ENCODE measurements at places on chromosomes 6 and 20.

- DNase-seq = no peak
Measured at GRCh38 chr6:130991422-130992137, 71.5 kb downstream of the EPB41L2 start.

DNA sequence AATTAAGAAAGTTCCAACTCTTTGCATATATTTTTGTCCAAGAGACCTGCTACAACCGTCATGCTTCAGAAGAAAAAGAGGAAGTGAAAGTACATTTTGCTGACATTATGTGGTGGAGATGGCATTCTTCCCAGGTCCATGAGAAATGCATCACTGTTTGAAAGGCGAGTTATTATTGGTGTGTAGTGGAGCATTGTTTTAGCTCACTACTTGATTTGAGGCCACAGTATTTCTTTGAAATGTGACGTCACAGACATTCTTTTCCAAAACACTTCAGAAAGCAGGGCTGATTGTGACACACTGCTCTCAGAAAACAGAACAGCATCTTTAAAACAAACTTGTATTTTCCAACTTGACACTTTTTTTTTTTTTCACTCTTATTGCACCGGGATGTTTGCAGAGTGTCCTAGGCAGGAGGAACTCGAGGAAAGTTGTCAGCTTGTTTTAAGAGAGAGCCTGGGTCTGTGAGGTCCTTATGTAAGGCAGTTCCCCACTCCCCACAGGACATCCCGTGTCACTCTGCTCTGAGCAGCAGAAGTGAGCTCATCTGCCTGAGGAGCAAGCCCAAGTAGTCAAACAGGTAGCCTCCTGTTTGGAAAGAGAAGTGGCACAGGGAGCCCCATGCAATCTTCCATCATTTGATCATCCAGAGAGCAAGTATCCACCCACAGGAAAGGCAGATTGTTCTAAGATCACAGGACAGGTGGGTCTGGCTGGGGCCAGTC lies 1.1 kb downstream of the SPTLC3 start:
- no peak for DNase-seq

- no peak for DNase-seq
Measured at GRCh38 chr6:75150685-75151412, 55.0 kb downstream of the COL12A1 start.

GRCh38 chr6:54629131-54629530 lies 217.4 kb upstream of the FAM83B start:
- DNase-seq = no peak

GRCh38 chr20:23923891-23924435 lies 44.4 kb upstream of the CST5 start:
- DNase-seq = no peak

DNA sequence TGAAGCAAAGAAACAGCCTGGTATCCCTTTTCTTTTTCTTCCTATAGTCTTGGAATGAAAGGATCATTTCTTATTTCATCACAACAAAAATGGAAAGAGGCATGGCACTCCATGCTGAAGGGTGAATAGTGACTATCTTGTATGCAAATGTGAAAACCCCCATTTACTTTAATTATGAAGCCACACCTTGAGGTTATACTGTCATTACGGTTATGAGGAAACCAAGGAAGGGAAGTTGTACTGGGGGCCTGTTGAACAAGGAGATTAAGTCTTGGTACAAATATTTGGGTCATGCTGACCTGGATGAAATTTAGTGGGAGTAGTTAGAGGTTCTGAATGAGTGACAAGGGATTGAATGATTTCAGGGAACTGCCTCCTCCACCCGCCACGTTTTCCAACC lies 8.7 kb upstream of the STXBP5 start:
- no peak for DNase-seq

Measured in Caco-2 (cell line).